Activated CD4-positive, CD25-positive, alpha-beta regulatory T cell treated with anti-CD3 and anti-CD28 coated beads, Interleukin-2, amount 50 U/mL, for 72 hours (primary cell): ENCODE measurements at places on chromosomes 12 and 14.

- peak; percentile 80 for DNase-seq
Observed at GRCh38 chr12:3275171-3276041, 198.2 kb downstream of the TSPAN9 start.

DNA sequence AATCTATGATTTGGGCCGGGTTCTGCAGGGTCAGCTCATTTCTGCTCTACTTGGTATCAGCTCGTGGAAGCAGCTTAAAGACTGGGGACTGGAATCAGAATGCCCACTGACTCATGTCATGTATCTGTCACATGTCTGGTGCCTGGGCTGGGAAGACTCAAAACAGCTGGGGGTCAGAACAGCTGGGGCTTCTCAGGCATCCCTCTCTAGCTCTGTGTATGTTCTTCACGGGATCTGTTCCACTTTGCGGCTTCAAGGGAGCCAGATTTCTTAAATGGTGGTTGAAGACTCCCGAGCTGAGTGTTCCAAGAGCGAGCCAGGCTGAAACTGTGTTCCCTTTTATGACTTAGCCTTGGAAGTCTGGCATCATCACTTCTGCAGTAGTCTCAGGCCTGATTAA, 11.9 kb downstream of the AEBP2 start:
- no peak for DNase-seq

- DNase-seq: peak; percentile 55
Observed at GRCh38 chr14:98177551-98177950, 1094.4 kb downstream of the BCL11B start.

DNA sequence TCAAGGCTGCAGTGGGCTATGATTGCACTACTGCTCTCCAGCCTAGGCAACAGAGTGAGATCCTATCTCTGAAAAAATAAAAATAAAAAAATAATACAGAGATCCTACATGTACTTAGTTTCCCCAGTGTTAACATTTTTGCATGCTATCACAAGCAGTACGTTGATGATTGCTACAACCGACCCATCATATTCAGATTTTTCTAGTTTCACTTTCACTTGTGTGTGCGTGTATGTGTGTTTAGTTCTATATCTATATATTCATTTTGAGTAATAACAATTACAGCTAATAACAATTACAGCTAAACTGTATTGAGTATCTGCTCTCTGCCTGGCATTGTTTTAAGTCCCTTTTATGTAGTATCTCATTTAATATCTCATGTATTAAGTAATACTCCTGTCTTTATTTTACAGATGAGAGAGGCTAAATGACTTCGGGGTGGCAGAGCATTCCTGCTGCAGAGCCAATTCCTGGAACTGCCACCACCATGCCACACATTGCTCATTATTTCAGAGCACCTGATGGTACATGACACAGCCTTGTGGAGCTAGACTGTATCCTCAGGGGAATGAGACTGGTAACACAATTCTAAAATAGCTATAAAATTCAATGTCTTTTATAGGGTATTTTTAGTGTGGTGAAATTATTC, 153.1 kb downstream of the BCAT1 start:
- DNase-seq: no peak

- DNase-seq: no peak
Observed at GRCh38 chr12:3281588-3282383, 204.6 kb downstream of the TSPAN9 start.
